Hair follicular keratinocyte (primary cell): ENCODE measurements at places on chromosomes 1 and 21. TPM values are rescaled to one million over a fixed set of nuclear protein-coding genes. Genes with fewer than 3 reads are reported as not detected.

The SPTA1 gene
- not detected in 2 replicates for total RNA-seq

The SLAMF6 gene
- total RNA-seq, result not detected in 2 replicates

The TRAF5 gene
- total RNA-seq, result 2.2 and 2.6 TPM in 2 replicates

The TMCC2 gene
- total RNA-seq, result 1.8 and 2.1 TPM in 2 replicates

The PRAMEF1 gene
- not detected in 2 replicates for total RNA-seq

The LCE2C gene
- not detected in 2 replicates for total RNA-seq

The NFYC gene
- 24.7 and 29.5 TPM in 2 replicates for total RNA-seq

The CELA2B gene
- total RNA-seq, result not detected in 2 replicates

The PRKCZ gene
- total RNA-seq, result 29.0 and 43.6 TPM in 2 replicates

The OR2L3 gene
- not detected in 2 replicates for total RNA-seq

The S100A3 gene
- total RNA-seq, result 7.7 and 12.7 TPM in 2 replicates

The BLACAT1 gene
- 1.8 and 2.4 TPM in 2 replicates for total RNA-seq

The PTAFR gene
- 16.7 and 28.3 TPM in 2 replicates for total RNA-seq

The MACO1 gene
- 11.5 and 15.0 TPM in 2 replicates for total RNA-seq
